ENCODE measurements at places on chromosomes 1 and 21. TPM values are rescaled to one million over a fixed set of nuclear protein-coding genes. Genes with fewer than 3 reads are reported as not detected.

Gene ADAM30
- total RNA-seq: not detected

Gene PHLDA3
- 1.6 TPM for total RNA-seq

Gene TNFRSF9
- total RNA-seq: 1.1 TPM

Gene CFAP141
- total RNA-seq: not detected

Gene CLCNKB
- total RNA-seq: not detected

Gene GSTM2
- total RNA-seq: 117 TPM

Gene GNAT2
- not detected for total RNA-seq

Gene TP73
- not detected for total RNA-seq

Gene TFAP2E
- 4.5 TPM for total RNA-seq

Gene APCS
- not detected for total RNA-seq

Gene SIK1
- total RNA-seq: 229 TPM

Gene CFAP410
- 48.0 TPM for total RNA-seq

Gene CLCA1
- not detected for total RNA-seq

Gene CXADR
- total RNA-seq: 1.9 TPM

Gene SLC35F3
- not detected for total RNA-seq

Gene RGS4
- total RNA-seq: not detected

Gene CTH
- 4.2 TPM for total RNA-seq

Gene TTF2
- 49.2 TPM for total RNA-seq

Gene AK2
- total RNA-seq: 61.7 TPM

Gene KIF17
- total RNA-seq: not detected

Gene RYR2
- 0.05 TPM for total RNA-seq

Gene TLCD4
- 0.25 TPM for total RNA-seq

Gene TRNP1
- total RNA-seq: 0.22 TPM

Gene AMY1A
- total RNA-seq: not detected
